ENCODE measurements at places on chromosomes 7 and 10.

DNA sequence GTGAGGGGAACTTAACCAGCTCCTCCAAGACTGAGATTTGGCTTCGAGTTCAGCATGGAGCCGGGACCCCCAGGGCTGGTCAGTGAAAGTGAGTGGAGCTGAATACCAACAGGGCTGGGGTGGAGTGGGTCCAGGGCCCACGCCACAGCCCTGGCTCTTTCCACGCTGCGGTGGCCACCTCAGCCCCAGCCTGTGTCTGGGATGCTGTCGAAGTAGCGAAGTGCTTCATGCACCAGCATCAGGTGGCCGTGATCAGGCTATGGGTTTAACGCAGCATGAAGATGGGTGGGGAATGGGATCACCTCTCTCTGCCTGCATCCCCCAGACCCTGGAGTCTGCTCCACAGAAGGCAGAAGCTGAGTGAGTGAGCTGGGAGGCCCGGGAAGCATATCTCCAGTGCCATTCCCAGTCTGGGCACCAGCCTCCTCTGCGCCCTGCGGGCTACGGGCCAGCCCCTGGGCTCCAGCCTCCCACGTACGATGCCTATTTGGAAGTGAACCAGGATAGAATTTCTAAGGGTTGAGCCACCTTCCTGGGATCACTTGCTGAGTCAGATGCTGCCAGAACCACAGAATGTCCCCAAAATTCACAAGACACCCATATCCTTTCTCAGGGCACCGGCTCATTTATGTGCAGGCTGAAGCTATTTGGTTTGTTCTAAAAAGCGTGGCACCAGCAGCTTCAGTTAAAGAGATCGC is 131.1 kb upstream of the CHST15 start:
- no peak for DNase-seq

- DNase-seq, result no peak
These were observed 265.9 kb upstream of the YAE1 start for GRCh38 chr7:39300276-39300675.

DNA sequence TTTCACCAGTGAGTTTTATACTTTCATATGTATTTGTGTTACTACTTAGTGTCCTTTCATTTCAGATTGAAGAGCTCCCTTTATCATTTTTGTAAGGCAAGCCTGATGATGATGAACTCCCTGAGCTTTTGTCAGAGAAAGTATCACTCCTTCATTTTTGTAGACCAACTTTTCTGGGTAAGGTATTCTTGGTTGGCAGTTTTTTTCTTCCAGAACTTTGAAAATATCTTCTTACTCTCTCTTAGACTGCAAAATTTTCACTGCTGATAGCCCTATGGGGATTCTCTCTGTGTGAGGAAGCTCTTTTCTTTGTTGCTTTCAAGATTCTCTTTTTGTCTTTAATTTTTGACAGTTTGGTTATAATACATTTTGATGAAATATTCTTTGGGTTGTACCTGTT is 35.7 kb downstream of the CCDC7 start:
- DNase-seq, result no peak

DNA sequence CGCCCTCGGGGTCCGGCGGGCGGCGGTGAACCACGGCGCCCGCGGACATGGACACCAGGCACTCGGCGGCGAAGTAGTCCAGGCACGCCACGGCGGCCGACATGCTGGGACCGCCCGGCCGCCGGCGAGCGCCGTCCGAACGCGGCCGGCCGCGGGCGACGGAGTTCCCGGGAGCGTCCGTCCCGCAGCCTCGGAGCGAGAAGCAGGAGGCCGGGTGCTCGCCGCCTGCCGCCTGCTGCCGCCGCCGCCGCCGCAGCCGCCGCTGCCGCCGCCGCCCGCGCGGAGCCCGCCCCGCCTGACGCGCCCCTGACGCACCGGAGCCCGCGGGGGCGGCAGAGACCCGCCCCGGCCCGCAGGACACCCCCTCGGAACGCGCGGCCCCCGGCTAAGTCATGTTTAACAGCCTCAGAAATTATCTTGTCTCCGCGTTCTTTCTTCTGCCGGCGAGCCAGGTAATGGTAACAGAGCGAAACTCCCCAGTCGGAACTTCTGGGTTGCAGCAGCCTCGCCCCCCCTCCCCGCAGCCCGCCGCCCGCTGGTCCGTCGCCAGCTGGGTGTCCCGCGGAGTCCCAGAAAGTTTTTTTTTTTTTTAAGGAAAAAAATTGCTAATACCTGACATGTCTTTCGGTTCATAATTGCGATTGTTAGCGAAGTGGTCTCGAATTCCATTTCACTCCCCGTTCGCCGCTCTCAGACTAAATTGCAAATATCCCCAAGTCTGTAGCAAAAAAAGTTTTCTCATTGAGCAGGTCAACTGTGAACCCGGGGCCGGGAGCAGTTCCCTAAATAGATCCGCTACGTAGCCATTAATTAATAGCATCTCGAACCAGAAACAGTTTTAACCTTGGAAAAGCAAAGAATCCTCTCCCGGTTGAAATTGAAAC is at the start of gene KLF14:
Gene KLF14 (minus strand): TSS at position 277 of the 884 bp plus-strand sequence. CDS start 174 bp downstream, at position 103.
- peak; percentile 39 for DNase-seq

GRCh38 chr7:24715171-24715570 is 42.1 kb downstream of the GSDME start:
- no peak for DNase-seq

- DNase-seq, result no peak
These were observed 36.2 kb downstream of the BEND7 start for GRCh38 chr10:13492493-13493180.

- no peak for DNase-seq
These were observed 212.6 kb upstream of the HABP2 start for GRCh38 chr10:113340282-113340681.

- DNase-seq, result no peak
These were observed 175.9 kb downstream of the EBF3 start for GRCh38 chr10:129788215-129788614.

DNA sequence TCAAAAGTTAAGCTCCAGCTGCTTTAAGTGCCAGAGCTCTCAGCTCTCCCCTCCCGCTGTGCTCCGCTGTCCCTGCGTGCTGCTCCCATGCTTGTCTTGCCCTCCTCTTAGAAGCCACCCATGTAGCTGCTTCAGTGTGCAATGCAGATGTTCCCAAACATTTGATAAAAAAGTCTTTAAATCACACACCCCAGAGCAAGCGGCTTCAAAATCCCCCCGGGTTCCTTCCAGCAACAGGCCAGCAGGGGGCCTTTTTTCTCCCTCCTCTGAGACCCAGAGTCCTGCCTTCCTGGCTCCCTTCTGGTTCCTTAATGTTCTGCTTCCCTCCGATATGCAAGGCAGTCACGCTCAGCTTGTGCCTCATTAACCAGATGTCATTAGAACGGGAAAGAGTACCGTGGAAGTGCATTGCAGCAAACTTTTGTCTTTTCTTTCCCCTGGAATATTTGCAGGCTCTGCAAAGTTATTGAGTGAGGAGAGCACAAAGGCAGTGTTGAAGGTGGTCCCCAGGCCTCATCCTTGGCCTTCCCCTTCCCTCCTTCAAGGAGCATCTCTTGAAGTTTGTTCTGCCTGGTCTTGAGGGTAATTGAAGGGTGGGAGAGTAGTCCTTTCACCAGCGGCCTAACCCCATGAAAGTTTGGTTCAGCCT is 25.5 kb downstream of the LDB3 start:
- peak; percentile 65 for DNase-seq

- DNase-seq, result no peak
These were observed 55.9 kb downstream of the FAM241B start for GRCh38 chr10:69685802-69686585.

DNA sequence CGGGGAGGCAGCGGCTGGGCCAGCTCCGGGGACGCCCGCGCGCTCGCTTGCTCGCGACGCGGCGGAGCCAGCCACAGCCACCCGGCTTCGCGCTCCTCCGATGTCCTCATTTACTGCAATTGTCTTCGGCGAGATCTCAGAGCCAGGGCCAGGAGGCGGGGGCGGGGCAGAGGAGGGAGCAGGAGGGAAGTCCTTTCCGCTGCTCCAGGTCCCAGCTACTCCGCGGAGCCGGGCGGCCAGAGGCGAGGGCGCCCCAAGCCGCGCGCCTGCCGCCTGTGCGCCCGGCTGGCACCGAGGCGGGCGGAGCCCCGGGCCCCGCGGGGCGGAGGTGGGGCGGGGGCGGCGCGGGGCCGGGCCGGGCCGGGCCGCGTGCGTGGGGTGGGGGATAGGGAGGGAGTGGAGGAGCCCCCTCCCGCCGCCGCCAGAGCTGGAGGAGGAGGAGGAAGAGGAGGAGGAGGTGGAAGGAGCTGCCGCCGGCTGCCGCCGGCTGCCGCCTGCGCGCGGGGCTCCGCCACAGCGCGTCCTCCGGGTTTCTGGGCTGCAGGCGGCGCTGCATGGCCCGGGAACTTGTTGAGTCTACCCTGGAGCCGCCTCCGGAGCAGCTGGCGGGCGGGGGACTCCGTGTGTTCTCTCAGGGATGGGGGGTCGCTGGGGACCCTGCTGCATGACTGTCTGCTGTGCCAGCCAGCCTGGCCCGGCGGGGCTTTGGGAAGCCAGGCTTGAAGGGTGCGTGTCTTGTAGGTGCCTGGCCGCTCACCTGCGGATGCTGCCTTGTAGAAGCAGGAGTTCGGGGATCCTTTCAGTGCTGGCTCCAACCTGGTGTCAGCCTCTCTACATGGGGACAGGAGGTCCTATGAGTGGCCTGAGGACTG is at the start of gene INSYN2A:
Gene INSYN2A (minus strand): TSS at position 310 of the 872 bp plus-strand sequence. CDS start 20,196 bp downstream, outside the sequence.
- peak; percentile 90 for DNase-seq

DNA sequence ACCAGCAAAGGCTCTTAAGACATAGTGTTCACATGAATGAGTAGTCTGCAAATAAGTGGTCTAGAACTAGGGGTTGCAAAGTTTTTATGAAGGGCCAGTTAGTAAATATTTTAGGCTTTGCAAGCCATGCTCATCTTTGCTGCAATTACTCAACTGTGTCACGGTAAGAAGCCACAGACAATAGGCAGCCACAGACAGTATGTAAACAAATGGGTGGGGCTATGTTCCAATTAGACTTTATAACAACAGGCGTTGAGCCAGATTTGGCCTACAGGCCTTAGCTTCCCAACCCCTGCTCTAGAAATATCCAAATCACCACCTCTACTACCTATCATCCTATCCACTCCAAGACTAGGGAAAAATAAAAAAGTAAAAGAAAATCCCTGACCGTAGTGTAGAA is 9.2 kb downstream of the IKZF5 start:
- no peak for DNase-seq
